ENCODE measurements at places on chromosomes 7 and 10.

- no peak for DNase-seq
Observed at GRCh38 chr7:157002819-157003421, 7.5 kb downstream of the MNX1 start.

GRCh38 chr10:35606430-35606829 is 1.3 kb downstream of the GJD4 start:
- DNase-seq: no peak

DNA sequence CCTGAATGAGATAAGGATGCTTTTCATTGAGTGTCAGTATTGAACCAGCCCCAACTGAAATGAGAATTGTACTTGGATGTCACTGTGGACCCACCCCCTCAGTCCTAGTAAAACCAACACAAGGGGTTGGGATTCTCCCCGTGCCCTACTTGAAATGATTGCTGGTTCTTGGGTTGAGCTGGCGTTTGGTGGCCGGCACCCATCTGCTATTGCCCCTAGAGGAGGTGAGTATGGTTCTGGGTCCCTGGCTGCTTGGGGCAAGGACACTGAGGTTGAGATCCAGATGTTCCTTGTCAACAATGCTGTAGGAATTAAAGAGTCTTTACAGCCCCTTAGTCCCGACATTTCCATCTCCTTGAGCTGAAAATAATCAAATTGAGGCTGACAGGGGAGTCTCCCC is 170.0 kb upstream of the ZNF32 start:
- no peak for DNase-seq

DNA sequence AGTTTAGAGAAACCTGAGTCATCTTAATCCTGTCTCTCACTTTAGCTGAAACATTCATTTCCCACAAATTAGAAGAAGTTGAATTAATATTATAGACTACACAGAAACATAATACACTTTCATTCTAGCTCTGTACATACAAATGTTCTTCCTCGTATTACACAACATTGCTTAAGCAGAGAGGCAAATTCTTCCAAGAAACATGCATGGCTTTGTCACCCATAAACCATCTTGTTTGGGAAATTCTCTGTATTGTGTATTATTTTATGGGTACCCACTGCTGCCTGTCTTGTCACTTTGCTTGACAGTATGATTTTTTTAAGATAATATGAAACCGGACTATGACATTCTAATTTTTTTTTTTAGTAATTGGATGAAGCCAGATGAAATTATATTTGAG is 104.0 kb downstream of the SRI start:
- no peak for DNase-seq

DNA sequence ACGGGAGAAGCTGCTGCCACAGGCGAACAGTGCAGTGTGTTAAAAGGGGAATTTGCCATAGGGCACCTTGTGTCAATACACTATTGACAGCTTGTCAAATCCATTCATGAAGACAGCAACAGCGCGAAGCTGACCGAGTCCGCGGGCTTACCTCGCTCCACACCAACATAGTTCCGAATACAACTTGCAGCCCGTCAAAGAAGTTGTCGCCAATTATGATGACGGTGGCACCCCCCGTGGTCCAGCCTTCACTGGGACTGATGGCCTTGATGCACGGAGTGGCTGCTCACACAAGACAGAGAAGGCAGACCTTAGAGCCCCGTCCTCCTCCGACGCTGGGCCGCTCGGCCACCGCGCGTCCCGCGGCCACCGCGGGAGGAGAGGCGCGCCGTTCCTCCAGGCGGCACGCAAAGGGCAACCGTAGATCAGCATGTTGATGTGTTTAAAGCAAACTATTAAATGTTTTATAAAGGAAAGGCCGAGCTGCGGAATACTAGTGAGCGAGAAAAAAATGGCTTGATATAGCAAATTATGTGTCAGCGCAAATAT is 96.4 kb downstream of the EBF3 start:
- DNase-seq: no peak

- no peak for DNase-seq
Observed at GRCh38 chr7:43790834-43791233, 32.4 kb downstream of the BLVRA start.

DNA sequence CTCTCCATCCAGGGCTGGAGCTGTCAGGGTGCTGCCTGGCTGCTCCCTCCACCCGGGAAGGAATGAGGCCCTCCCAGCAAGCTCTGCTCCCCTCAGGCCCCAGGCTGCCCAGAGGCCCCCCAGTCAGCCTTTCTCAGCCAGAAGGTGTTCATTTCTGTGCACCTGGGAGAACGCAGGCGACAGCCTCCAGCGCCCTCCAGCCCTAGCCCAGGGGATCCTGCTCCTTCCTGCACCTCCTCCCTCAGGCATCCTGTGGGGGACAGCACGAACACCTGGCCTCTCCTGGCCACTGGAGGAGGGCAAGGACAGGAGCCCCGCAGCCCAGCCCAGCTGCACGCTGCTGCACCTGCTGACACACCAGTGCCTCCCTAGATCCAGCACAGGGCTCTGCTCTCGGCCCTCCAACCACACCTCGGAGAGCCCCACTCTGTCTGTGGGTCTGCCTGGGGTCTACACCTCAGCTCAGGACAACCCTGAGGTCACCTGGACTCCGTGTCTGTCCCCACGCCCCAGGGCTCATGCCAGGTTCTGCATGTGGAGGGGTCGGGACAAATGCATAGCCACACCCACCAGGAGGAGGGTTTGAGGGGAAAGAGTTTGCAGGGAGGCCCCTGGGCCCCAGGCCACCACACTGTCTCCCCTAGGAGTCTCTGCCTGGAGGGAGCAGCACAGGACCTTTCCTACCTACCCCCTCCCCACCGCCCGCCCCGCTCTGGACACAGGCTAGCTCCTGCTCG is 7.4 kb upstream of the PWWP2B start:
- DNase-seq: no peak

DNA sequence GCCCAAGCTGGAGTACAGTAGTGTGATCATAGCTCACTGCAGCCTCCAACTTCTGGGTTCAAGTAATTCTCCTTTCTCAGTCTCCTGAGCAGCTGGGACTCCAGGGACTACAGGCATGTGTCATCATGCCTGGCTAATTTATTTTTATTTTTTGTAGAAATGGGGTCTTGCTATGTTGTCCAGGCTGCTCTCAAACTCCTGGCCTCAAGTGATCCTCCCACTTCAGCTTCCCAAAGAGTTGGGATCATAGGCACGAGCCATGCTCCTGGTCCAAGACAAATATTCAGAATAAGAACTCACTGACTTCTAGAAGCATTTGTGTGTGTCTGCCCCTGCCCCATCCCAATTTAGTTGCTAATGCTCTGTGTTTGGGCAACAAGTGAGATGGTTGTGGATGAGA is 151.8 kb downstream of the ITGA8 start:
- no peak for DNase-seq

- DNase-seq: no peak
Observed at GRCh38 chr10:127973791-127974311, 66.9 kb downstream of the PTPRE start.

DNA sequence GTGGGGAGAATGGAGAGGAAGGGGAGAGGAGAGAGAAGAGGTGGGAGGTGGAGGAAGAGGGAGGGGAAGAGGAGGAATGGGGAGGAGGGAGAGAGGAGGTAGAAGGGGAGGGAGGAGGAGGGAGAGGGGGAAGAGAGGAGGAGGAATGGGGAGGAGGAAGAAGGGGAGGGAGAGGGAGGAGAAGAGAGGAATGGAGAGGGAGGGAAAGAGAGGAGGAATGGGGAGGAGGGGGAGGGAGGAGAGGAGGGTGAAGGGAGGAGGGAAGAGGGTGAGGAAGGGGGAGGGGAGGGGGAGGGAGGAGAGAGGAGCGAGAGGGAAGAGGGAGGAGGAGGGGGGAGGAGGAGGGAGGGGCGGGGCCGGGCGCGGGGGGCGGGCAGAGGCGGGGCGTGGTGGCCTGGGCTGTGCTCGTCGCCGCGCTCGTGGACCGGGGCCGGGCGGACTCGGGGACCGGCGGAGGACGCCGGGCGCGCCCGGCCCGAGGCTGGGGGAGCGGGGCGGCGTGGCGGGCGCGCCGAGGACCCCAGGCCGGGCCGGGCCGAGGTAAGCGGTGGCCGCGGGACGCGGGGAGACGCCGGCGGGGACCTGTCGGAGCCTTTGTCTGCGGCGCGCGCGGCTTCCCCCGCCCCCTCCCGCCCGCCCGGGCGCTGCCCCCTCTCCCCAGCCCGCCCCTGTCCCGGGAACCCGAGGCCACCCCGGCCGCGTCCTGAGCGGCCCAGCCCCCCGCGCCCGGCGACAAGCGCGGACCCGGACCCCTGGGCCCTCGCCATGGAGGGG is at the start of gene SLC29A4:
SLC29A4 (plus strand) TSS at position 401 of the 774 bp plus-strand sequence. CDS start 4,874 bp downstream, outside the sequence.
- DNase-seq: peak; percentile 20

- DNase-seq: no peak
Observed at GRCh38 chr7:100685049-100685605, 8.9 kb downstream of the GIGYF1 start.

All from stimulated activated CD4-positive, alpha-beta T cell treated with anti-CD3 and anti-CD28 coated beads, Interleukin-15, amount 100 ng/mL, for 1 hour (primary cell).